ENCODE measurements at places on chromosomes 4 and X.
A peak's percentile ranks its signal among the peaks of the same experiment; 100 is the strongest.

GRCh38 chr4:183287677-183288076 lies 32.4 kb downstream of the CLDN22 start:
- no peak for DNase-seq

DNA sequence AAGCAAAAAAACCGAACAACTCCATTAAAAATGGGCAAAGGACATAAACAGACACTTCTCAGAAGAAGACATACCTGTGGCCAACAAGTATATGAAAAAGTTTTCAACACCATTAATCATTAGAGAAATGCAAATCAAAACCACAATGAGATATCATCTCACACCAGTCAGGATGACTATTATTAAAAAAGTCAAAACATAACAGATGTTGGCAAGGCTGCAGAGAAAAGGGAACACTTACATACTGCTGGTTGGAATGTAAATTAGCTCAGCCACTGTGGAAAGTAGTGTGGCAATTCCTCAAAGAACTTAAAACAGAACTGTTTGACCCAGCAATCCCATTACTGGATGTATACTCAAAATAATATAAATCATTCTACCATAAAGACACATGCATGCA lies 436.3 kb downstream of the KLHL13 start:
- DNase-seq = no peak

- peak; percentile 2 for DNase-seq
Measured at GRCh38 chrX:12814420-12814819, 23.2 kb downstream of the PRPS2 start.

- no peak for DNase-seq
Measured at GRCh38 chrX:30308263-30309138, 689 bp downstream of the NR0B1 start.

DNA sequence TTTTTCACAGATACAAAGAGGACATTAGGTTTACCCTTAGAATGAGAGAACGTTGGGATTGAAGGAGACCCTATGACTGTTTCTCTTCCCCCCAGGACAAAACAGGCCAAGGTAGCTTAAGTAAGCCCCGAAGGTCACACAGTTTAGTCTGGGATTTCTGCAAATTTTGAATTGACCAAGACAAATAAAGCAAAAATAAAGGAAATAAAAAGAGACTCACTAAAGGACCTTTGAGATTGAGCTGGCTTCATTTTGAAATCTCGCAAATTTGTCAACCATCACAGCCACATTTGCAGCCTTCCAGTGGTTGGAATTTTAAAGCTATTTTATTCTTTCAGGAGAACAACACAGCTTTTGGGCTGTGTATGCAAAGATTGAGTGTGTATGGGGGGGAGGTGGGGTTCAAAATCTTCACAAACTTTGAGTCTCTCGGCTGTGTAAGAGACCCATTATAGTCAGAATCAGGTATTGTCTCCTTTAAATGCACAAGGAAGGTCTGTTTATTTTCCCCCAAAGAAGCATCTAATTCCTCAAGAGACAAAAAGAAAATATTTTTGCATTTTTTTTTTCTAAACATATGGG lies 4.2 kb downstream of the TMSB4X start:
- no peak for DNase-seq

- DNase-seq = no peak
Measured at GRCh38 chr4:184826691-184827270, 1.0 kb upstream of the ACSL1 start.

All from activated T-cell treated with anti-CD3 and anti-CD28 coated beads for 24 hours (primary cell).